Activated CD8-positive, alpha-beta T cell treated with anti-CD3 and anti-CD28 coated beads, Interleukin-2, amount 10 ng/mL, durations not matched to agents 7 days and 5 days (primary cell): ENCODE measurements at places on chromosomes 12 and 14.

- no peaks in the 10 kb centered on the region for H3K4me1 ChIP-seq
- peaks cover 25% of the 10 kb centered on the region for H3K36me3 ChIP-seq
- DNase-seq: no peak
- no peak overlapping the region for H3K4me3 ChIP-seq
- no peak overlapping the region for H3K27ac ChIP-seq
Measured at GRCh38 chr12:50699940-50700339, 64.0 kb upstream of the ATF1 start.

DNA sequence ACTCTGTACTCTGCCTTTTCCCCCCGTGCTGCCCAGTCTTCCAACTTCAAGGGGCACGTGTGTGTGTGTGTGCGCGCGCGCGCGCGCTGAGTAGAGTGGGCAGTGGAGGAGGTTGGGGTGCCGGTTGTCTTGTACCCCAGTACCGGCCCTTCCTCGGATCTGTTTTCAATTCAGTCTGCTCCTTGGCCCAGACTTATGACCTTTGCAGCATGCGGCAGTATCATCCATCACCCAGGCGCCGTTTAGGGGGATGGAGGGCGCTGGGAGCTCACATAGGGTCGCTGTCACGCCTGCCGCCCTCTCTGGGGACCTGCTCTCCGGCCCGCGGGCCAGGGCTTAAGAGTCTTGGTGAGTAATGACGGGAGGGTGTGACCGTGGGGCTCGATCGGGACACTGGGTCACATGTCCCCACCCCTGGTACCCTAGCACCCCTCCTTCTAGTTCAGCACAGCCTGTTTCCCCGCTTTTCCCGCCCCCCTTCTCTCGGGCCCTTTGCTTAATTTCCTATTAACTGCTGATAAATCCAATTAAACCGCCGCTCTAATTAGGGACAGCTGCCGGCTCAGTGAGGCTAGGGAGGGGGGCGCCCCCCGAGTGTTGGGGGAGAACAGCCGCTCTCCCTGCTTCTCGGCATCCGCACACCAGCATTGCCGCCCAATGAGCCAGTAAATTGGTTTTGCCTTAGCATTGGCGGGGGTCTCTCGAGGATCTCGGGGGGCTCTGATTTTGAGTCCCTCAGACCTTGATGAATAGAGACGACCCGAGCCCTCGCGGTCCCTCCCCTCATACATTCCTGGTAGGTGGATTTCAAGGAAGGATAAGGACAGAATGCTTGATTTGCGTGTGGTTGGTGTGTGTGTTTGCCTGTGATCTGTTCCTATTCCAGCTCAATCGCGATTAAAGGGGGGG lies 9.3 kb downstream of the STAC3 start:
- H3K4me1 ChIP-seq: peaks cover 72% of the 10 kb centered on the region
- peaks cover 5% of the 10 kb centered on the region for H3K36me3 ChIP-seq
- no peak overlapping the region for H3K27ac ChIP-seq
- peak overlapping the region; percentile 18 for H3K4me3 ChIP-seq

DNA sequence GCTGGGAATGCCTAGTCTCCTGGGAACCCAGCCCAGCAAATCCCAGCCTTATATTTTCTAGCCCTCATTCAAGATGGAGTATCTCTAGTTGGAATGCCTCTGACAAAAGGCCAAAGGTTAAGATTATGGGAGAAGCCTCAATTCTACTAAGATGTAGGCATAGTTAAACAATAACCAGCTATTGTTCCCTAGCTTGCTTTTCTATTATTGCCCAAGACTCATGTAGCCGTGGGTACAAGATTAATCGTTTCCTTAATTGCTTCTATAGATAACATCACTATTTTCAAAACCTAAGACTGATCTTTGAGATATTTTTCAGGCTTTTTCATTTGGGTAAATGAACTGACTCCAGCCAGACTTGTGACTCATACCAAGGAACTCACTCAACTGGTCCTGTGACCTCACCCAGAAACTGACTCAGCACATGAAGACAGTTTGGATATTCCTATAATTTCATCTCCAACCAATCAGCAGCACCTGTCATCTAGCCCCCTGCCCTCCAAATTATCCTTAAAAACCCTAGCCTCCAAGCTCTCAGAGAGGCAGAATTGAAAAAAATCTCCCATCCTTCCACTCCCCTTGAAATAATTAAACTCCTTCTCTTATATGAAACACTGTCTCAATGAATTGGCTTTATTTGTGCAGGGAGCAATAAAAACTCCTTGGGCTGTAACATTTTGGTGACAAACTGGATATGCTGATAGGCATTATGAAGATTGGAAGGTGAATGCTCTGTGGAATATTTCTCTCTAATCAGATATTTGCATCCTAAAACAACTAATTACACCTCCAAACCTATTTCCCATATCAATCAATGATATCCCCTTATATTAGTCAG lies 589.0 kb downstream of the C12orf50 start:
- no peak overlapping the region for H3K27ac ChIP-seq
- H3K27me3 ChIP-seq: no peaks in the 10 kb centered on the region
- DNase-seq: no peak
- no peaks in the 10 kb centered on the region for H3K4me1 ChIP-seq

DNA sequence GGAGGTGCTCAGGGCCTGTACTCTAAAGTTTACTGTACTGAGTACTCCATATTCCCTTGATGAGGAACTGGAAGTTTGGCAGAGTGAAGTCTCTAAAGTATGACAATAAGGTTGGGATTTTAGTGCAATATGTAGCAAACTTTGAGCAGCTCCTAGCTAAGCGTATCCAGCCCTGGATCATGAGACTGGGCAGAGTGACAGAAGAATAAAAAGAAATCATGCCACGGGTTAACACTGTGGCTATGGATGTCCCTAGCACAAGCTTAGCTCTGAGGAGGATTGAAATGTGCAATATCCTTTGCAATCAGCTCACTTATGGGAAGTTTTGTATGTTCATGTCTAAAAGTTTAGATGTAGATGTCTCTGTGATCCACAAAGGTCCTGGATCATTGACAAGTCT lies 114.1 kb downstream of the SMOC1 start:
- H3K27me3 ChIP-seq: peaks cover 25% of the 10 kb centered on the region
- no peak overlapping the region for H3K4me3 ChIP-seq
- no peak overlapping the region for H3K27ac ChIP-seq
- H3K36me3 ChIP-seq: no peaks in the 10 kb centered on the region

DNA sequence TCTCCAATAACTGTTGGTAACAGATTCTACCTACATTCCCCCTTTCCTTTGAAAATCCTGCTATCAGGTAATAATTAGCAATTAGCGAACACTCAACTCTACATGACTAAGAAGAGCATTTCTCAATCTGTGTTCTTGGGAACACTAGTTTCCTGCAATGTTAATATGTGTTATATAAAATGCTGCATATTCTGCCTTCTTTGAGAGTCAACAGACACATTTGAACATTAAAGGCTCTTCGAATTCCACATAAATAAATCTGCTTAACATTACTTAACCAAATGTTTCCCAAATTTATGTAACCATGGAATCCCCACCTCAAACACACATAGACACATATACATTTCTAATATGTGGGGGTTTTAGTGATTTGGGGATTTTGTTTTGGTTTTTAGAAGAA lies 41.2 kb upstream of the G2E3 start:
- DNase-seq: no peak
- H3K36me3 ChIP-seq: no peaks in the 10 kb centered on the region
- H3K27me3 ChIP-seq: peaks cover 19% of the 10 kb centered on the region
- H3K4me3 ChIP-seq: no peak overlapping the region
- H3K4me1 ChIP-seq: peaks cover 6% of the 10 kb centered on the region

GRCh38 chr12:28878629-28879028 lies 270.4 kb upstream of the FAR2 start:
- H3K4me3 ChIP-seq: no peak overlapping the region
- H3K4me1 ChIP-seq: no peaks in the 10 kb centered on the region
- H3K27me3 ChIP-seq: no peaks in the 10 kb centered on the region
- no peaks in the 10 kb centered on the region for H3K36me3 ChIP-seq
- DNase-seq: no peak
- H3K27ac ChIP-seq: no peak overlapping the region

DNA sequence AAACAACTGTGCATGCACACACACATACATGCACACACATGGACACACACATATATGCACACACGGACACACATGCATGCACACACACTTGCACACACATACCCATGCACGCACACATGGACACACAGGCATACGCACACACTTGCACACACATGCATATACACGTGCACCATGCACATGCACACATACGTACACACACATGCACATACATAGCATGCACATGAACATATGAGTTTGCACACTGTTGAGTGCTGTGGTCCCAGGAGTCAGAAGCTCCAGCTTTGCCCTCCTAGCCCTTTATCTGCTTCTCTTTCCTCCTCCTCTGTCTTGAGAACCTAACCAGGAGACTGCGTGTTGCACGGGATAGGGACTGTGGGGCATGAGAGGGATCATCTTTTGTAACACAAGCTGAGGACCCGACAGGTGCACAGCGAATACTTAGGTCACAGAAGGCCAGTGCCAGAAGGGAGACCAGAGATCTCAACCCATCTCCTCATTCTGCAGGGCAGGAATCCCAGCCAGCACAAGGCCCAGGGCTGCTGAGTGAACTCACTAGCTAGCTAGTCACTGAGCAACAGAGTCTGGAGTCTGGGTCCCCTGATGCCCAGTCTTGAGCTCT lies 3.5 kb upstream of the LRTM2 start:
- peaks cover 2% of the 10 kb centered on the region for H3K4me1 ChIP-seq
- H3K36me3 ChIP-seq: no peaks in the 10 kb centered on the region
- no peak overlapping the region for H3K27ac ChIP-seq
- peaks cover 29% of the 10 kb centered on the region for H3K27me3 ChIP-seq
- DNase-seq: no peak

DNA sequence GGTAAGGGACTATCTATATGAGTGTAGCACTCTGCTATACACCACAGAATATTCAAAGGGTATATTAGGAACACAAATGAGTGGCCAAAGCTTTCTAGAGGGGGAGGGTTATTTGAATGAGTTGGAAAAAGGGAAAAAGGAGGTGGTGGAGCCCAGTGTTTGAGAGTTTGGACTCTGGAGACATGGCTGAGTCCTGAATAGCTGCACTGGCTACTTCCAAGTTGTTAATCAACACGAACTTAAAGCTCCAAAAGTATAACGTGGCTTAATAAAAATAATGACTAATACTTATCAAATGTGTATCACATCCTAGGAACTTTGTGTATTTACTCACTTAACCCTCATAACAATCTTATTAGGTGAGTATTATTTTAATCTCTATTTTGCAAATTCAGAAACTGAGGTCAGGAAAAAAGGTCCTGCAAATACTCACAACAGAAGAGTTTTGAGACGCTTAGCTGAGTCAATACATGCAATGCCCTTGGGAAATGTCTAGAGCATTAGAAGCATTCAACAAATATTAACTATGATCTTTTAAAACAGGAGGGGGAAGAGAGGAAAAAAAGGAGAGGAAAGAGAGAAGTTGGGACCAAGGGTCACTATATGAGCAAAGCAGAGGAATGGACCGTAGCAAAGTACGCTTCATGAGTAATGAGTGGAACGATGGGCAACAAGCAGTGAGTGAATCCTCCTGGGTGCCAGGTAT lies 189.5 kb upstream of the HMGA2 start:
- H3K27me3 ChIP-seq: no peaks in the 10 kb centered on the region
- no peaks in the 10 kb centered on the region for H3K36me3 ChIP-seq
- no peak overlapping the region for H3K4me3 ChIP-seq
- H3K27ac ChIP-seq: no peak overlapping the region
- no peak for DNase-seq

GRCh38 chr14:92698393-92698792 lies 50.0 kb downstream of the LGMN start:
- no peak overlapping the region for H3K4me3 ChIP-seq
- no peaks in the 10 kb centered on the region for H3K36me3 ChIP-seq
- no peak for DNase-seq
- H3K4me1 ChIP-seq: peaks cover under 1% of the 10 kb centered on the region
- no peak overlapping the region for H3K27ac ChIP-seq
- H3K27me3 ChIP-seq: peaks cover 25% of the 10 kb centered on the region

DNA sequence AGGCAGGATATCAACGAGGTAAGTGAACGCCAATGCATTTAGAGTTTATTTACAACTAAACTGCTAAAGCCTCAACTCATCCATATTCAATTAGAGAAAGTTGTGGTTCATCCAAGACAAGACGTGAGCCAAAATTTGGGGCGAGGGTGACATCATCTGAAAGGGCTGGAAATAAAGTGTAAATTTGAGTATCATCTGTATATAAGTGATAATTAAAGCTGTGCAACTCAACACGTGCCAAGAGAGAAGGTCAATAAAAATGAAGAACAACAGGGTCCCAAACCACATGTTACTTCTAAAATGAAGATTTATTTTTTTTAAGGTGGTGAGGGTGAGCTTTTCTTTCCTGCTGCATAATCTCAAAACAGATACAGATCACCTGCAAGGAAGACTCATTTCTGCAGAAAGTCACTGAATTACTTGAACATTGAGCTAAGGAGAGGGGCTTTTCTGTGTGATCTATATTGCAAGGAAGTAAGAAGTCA lies 203.6 kb downstream of the EFCAB11 start:
- no peaks in the 10 kb centered on the region for H3K27me3 ChIP-seq
- peaks cover 8% of the 10 kb centered on the region for H3K36me3 ChIP-seq
- no peak overlapping the region for H3K27ac ChIP-seq
- no peak overlapping the region for H3K4me3 ChIP-seq
- DNase-seq: no peak
- peaks cover 9% of the 10 kb centered on the region for H3K4me1 ChIP-seq

GRCh38 chr14:55964821-55965220 lies 153.4 kb upstream of the PELI2 start:
- no peak overlapping the region for H3K27ac ChIP-seq
- no peak overlapping the region for H3K4me3 ChIP-seq
- peaks cover 19% of the 10 kb centered on the region for H3K27me3 ChIP-seq
- H3K36me3 ChIP-seq: no peaks in the 10 kb centered on the region
- H3K4me1 ChIP-seq: no peaks in the 10 kb centered on the region
